ENCODE measurements at places on chromosomes 12 and 14.

- ATAC-seq = no peak
Measured at GRCh38 chr14:65976761-65977404, 509.3 kb upstream of the CCDC196 start.

DNA sequence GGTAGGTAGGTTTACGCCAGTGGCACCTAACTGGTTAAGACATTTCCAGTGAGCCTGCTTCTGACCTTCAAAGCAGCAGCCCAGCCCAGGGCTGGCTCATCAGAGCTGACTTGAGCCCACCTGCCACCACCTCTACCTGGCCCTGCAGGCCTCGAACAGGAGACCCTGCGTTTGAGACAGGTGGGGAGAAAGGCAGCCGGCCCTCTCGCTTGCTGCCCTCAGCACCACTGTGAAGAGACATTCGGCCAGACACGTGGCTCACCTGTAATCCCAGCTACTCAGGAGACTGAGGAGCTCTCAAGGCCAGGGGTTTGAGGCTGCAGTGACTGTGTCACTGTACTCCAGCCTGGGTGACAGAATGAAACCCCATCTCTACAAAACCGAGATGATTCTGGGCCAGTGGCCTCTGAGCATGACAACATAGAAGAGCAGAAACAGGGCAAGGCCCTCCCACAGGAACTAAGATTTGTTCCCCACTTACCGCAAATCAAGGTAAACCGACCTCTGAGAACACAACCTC is 74.2 kb downstream of the TESC start:
- ATAC-seq = no peak

DNA sequence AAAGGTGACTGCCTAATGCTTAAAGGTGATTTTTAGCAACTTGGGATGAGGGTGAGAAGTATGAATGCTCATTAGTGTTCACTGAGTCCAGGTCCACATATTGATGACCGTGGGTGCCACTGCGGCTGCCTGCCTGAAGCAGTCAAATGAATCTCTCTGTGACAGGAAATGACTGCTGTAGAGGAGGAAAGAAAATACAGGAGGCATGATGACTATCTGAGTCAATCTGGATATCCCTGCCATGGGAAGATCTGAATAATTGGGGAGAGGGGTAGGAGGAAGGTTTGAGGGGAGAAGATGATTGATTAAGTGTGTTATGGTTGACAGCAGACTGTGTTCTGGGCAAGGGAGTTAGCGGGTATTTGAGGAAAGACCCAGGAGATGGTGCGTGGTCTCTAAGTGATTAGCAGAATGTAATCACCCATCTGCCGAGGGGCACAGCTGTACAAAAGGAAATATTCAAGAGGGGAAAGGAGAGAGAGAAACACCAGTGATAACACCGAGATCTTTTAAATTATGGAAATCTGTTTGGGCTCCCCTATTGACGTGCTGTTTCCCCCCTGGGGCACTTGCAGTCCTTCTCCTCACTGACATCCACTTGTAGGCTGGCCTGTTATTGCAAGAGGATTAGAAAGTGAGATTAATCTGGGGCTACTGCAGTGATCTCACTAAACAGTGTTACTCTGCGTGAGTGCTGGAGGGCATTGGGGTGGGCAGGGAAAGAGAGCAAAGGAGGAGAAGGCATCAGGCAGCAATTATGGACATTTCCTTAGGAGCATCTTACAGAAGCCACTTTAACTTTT is 97.7 kb downstream of the AKAP6 start:
- ATAC-seq = no peak

GRCh38 chr14:78154827-78155226 is 15.3 kb upstream of the NRXN3 start:
- ATAC-seq = no peak

DNA sequence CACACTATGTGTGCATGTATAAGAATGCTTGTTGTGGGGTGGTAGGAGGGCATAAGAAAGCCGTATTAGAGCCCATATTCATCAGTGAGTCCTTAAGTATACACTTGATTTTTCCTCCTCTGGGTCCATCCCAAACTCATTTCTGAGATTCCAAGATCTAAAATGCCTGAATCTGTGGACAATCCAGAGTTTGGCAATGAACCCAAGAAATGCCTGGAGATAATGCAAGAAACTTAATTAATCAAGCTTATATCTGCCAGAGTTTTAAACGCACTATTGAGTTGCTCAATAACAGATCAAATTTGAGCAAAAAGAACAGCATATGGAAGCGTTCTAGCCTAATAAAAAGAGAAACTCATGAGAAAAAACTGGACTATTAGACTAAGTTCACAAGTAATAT is 143.4 kb upstream of the NAV3 start:
- ATAC-seq = no peak

- ATAC-seq = peak; percentile 1
Measured at GRCh38 chr14:81169711-81170103, 51.1 kb downstream of the GTF2A1 start.

DNA sequence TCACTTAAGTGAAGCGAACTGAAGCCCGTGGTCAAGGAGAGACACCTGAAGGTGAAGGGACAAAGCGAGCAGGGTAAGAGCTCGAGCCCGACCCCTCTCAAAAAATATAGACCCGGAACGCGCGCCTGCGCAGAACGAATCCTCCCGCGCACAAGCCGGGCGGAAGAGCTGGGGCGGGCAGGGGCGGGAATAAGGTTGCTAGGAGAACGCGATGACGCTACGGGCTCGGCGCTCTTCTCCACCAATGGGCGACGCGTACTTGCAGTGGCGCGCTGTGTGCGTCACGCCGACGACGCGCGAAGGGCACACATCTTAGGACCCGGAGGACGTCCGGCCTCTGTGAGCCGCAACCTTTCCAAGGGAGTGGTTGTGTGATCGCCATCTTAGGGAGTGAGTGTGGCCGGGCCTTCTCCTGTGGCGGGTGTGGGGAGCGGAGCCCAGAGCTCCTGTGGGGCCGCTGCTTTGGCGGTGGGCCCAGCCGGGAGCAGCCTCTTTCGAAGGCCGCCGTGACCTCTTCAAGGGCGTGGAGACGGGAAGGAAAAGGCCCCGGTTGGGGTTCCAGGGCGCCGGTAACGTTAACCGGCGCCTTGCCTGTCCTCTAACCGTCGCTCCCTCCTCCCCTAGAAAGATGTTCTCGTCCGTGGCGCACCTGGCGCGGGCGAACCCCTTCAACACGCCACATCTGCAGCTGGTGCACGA is at the start of gene SLC25A3:
SLC25A3 (plus strand) TSS at position 336 of the 699 bp plus-strand sequence; CDS start at position 629, 293 bp downstream.
- ATAC-seq = peak; percentile 99

- ATAC-seq = peak; percentile 45
Measured at GRCh38 chr14:22176957-22177356, 412.1 kb downstream of the DAD1 start.

DNA sequence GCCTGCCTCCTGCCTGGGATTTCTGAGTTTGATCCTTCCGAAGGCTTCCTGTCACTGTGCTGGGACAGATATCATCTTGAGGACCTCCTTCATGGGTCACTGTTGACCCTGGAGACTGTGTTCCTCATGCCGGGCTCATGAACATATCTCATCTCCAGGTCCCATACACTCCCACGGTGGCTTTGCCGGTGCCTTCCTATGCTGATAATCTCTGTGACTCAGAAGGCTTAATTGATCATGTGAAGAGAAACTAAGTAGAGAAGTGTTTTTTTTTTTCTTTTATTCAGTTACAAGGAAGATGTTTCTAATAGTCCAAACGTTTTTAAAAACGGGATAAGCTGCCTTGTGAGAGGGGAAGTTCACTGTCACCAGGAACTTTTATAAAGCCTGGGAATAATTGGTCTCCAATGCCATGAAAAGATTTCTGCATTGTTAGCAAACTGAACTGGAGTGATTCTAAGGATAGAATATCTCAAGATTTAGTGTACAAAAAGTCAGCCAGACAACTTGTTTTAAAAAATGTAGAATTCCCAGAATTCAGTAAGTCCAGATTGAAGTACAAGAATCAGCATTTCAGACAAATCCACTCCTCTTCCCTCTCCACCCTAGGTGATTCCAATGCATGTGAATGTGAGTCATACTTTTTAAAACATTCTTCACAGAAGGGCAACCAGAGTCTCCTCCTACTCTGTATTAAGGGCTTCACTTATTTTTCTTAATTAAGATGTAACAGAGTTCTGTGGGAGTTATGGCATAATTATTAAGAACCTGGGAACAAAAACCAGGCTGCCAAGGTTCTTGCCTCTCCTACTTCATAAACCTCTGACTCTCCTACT is 139.8 kb upstream of the LGR5 start:
- ATAC-seq = no peak

- no peak for ATAC-seq
Measured at GRCh38 chr12:97223419-97223818, 239.2 kb upstream of the RMST start.

DNA sequence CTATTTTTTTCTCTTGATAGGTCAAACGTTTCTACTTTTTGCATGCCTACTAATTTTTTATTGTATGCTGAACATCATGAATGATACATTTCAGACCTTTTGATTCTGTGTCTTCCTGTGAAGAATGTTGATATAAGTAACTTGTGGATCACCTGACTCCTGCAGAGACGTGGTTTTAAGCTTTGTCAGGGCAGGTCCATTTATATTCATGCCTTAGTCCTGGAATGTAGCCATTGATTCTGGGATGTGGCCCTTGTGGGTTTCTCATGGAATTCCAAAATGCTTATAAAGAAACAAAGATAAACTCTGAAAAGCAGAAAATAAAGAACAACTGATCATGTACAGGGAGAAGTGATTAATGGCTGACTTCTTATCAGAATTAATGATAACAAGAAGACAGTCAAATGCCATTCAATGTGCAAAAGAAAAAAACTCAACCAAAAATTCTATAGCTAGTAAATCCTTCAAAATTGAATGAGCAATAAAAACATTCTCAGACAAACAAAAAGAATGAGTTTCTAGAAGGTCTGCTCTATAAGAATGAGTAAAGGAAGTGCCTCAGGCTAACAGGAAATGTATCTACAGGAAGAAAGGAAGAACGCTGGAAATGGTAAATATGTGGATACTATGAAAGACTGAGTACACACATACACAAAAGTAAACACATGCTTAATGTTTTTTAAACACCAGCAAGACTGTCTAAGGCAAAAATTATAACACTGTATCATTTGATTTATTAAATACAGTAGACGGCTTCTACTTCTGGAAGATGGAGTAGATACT is 284.8 kb upstream of the DIO3 start:
- ATAC-seq = no peak

DNA sequence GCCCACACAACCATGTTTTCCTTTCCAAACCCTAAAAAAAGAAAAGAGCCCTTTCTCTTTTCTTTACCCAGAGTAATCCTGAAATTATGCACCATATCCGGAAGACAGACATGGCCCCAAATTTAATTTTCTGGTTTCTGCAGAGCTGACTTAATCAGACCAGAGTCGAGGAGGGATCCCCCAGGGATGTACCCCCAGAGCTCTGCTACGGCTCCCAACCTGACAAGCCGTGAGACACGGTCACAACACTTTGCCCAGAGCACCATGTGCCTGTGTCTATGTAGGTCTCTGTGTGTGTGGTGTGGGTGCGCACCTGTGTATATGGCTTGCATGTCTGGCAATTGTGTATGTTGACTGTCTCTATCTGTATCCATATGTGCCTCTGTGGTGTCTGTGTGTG is 77.6 kb upstream of the CLMN start:
- ATAC-seq = no peak

DNA sequence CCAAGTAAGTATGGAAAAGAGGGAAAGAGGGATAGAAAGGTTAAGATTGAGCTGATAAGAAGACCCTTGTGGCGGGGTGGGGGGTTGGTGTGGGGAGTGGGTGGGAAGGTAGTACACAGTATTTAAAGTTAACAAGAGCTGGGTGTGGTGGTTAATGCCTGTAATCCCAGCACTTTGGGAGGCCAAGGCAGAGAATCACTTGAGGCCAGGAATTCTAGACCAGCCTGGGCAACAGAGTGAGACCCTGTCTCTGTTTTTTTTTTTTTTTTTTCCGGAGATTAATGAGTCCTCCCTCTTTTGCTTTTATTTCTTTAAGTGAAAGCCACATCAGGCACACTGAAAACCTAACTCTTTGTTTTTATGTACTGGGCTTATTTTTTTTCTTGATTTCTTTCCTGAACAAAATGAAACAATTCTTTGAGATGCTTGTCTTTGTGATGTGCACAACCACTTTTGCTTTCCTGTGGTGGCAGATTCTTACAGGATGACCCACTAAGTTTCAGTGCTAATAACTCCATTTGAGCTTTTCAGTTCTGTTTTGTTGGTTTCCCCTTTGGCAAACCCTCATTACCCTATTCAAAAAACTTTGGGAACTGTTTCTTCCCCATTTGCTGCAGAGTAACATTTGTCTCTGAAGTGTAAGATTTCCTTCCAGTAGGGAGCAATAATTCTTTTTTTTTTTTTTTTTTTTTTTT is 54.8 kb downstream of the WNK1 start:
- no peak for ATAC-seq

GRCh38 chr12:20547816-20548575 is 147.1 kb upstream of the SLCO1C1 start:
- no peak for ATAC-seq

DNA sequence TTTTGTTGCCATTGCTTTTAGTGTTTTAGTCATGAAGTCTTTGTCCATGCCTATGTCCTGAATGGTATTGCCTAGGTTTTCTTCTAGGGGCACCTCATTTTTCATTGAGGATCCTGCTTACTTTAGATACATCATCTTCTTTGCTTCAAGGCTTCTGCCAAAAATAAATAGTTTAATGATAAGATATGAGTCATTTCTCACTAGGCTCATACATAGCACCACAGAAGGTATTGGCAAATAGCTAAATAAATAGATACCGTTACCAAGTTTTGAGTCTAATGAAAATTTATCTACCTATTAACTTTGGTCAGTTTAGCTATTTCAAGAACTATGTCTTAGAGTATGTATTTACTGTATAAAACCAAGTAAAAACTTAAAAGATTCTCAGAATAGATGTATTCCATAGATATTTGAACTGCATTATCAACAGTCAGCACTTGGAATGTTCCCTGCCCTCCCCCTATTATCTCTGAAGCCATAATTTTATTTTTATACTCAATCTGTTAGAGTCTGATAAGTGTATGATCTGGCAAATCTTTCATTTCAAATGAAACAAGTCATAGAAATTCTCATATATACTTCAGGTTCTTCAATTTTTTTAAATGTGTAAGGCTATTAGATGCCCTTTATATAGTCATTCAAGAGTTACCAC is 310.2 kb downstream of the CCDC91 start:
- ATAC-seq = no peak

DNA sequence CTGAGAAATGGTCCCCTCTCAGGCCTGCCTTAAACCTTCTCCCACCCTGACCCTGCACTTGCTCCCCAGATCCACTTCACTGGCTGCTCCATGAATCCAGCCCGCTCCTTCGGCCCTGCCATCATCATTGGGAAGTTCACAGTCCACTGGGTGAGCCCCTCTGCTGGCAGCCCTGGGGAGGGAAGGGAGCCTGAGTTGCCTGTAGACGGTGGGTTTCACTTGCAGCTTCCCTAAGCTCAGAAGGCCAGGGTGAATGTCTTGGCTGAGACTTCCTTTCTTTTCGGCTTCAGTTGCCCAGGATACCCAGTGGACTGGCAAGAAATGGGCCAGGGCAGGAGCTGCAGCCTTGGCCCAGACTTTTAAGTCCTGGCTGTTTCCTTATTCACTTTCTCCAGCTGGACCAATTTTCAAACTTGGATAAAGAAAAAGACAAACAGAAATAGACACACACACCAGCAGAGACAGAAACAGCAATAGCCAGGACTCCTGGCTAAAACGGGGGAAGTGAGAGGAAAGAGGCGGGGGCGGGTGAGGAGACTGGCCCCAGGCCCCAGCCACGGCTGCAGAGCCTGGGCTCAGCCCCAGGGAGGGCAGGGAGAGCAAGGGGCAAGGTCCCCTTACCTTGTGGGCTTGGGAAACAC is 2.0 kb downstream of the AQP6 start:
- no peak for ATAC-seq

- no peak for ATAC-seq
Measured at GRCh38 chr12:106089935-106090334, 48.8 kb downstream of the NUAK1 start.

GRCh38 chr12:71338933-71339332 is 100.7 kb upstream of the LGR5 start:
- ATAC-seq = no peak

Data from activated CD4-positive, CD25-positive, alpha-beta regulatory T cell treated with anti-CD3 and anti-CD28 coated beads, Interleukin-2, amount 50 U/mL, for 24 hours (primary cell).